Activated CD4-positive, alpha-beta T cell treated with anti-CD3 and anti-CD28 coated beads for 4 hours (primary cell): ENCODE measurements at places on chromosomes 16 and 17.
A peak's percentile ranks its signal among the peaks of the same experiment; 100 is the strongest.

GRCh38 chr17:65202844-65203571, 65.8 kb downstream of the RGS9 start:
- no peak for DNase-seq

- DNase-seq, result no peak
Observed at GRCh38 chr16:64397042-64397441, 724.8 kb downstream of the CDH11 start.

DNA sequence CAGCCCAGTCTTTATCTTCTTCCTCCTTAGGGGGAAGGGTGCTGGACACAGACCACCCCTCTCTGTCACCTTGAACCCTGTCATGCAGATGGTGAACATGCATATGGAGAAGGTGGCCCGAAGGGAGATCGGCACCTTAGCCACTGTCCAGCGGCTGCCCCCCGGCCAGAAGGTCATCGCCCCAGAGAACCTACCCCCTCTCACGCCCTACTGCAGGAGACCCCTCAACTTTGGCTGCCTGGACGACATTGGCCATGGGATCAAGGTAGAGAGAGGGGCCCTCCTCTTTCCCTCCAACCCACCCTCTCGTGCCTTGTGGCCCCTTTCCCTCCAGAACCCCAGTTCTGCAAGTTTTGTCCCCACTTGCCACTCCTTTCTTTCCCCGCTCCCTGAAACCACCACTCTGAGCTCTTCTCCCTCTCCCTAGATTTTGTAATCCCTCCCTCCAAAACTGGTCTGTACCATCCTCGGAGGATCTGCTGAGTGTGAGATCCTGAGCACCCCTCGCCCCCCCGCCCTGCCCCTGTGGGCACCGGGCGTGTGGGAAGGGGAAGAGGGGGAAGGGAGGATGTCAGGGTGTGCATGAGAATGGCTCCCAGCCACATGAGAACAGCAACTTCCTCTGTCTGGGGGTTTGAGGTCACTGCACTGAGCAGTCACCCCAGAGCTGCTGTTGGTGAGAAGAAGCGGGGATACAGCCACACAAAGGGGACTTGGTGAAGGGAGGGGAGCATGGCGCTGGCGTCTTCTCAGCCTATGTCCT, 7.3 kb downstream of the ABI3 start:
- peak; percentile 58 for DNase-seq

DNA sequence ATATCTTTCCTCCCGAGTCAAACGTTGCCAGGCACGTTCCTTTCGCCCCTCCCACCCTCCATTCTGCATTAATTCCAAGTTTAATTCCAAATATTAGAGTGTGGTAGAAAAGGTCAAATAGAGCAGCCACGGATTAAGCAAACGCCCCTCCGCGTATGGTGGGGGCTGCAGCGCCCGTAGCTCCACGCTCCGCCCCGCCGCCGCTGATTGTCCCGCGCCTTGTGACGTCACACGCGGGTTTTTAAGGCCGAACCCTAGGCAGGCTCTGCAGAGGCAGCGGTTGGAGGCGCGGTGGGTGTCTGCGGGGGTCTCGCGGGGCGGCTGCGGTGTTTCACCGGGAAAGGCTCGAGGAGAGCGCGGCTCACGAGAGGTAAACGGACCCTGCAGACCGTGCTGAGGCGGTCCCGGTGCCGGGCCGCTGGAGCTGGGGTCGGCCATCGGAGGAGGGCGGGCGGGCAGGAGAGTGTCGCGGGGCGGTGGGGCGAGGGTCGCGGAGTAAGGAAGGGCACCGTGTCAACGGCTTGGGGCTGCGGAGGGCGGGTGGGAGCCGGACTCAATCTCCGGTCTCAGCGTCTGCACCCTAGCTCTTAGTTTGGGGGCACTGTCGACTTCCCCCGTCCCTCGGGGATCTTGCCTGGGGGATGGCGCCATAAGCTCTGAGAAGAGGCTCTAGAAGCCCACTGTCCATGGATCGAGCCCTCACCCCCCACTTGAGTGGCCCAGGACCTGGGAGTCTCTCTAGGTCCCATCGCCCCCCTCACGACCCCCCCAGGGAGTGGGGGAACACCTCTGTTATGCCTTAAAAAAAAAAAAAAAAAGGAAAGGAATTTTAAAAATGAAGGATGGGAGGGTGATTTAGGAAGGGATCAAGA, at the start of gene ARL4D:
Gene ARL4D (plus strand): TSS at position 270 of the 872 bp plus-strand sequence. CDS start 740 bp downstream, outside the sequence.
- DNase-seq, result peak; percentile 79

- DNase-seq, result no peak
Observed at GRCh38 chr16:9049241-9049640, 42.2 kb upstream of the HAPSTR1 start.
